Activated T-helper 17 cell treated with anti-CD3 and anti-CD28 coated beads, Interleukin-2, amount 50 U/mL, for 72 hours (primary cell): ENCODE measurements at places on chromosomes 1 and 21. TPM values are rescaled to one million over a fixed set of nuclear protein-coding genes. Genes with fewer than 3 reads are reported as not detected.

TNFRSF18 gene
- 105 TPM for total RNA-seq

ACKR1 gene
- total RNA-seq, result not detected

TTC22 gene
- total RNA-seq, result 10.6 TPM

DMRTA2 gene
- total RNA-seq, result not detected

MARCKSL1 gene
- 15.9 TPM for total RNA-seq

INAVA gene
- total RNA-seq, result 0.19 TPM

SH2D1B gene
- not detected for total RNA-seq

MTARC1 gene
- not detected for total RNA-seq

DAB1 gene
- total RNA-seq, result 2.7 TPM

GPR61 gene
- 0.45 TPM for total RNA-seq

LY9 gene
- 1.9 TPM for total RNA-seq

LIN28A gene
- not detected for total RNA-seq

LMOD1 gene
- total RNA-seq, result not detected

CAP1 gene
- 687 TPM for total RNA-seq

FCER1G gene
- total RNA-seq, result 1.1 TPM

PHTF1 gene
- total RNA-seq, result 24.8 TPM

TNFRSF8 gene
- 216 TPM for total RNA-seq

LMX1A gene
- total RNA-seq, result not detected

TMEM52 gene
- total RNA-seq, result 2.0 TPM

ITLN1 gene
- total RNA-seq, result not detected

FAM229A gene
- total RNA-seq, result 21.6 TPM

TDRD5 gene
- total RNA-seq, result not detected

FMO1 gene
- total RNA-seq, result not detected

SRM gene
- total RNA-seq, result 225 TPM

GPX7 gene
- 20.5 TPM for total RNA-seq

S100B gene
- total RNA-seq, result not detected

CRP gene
- not detected for total RNA-seq

STYXL2 gene
- not detected for total RNA-seq

SERTAD4 gene
- total RNA-seq, result not detected

SPRR2E gene
- total RNA-seq, result not detected

CD48 gene
- total RNA-seq, result 151 TPM

GOLT1A gene
- not detected for total RNA-seq

TAS1R3 gene
- total RNA-seq, result 0.71 TPM

LCE1E gene
- not detected for total RNA-seq

TRAF3IP3 gene
- total RNA-seq, result 175 TPM

TTC24 gene
- not detected for total RNA-seq

ADORA1 gene
- not detected for total RNA-seq

SLAMF7 gene
- total RNA-seq, result 4.5 TPM

PALMD gene
- total RNA-seq, result not detected

PAQR6 gene
- 8.0 TPM for total RNA-seq
